Fibroblast of lung (primary cell): ENCODE measurements at places on chromosomes 2 and 18. TPM values are rescaled to one million over a fixed set of nuclear protein-coding genes. Genes with fewer than 3 reads are reported as not detected.
A peak's percentile ranks its signal among the peaks of the same experiment; 100 is the strongest.

The ALK gene
- under 0.01 TPM in 2 replicates for total RNA-seq

- no peaks in the 10 kb centered on the region for H3K27me3 ChIP-seq
- no peak overlapping the region for H3K27ac ChIP-seq
- no peak overlapping the region for H3K4me3 ChIP-seq
- H3K36me3 ChIP-seq: no peaks in the 10 kb centered on the region
- no peak for DNase-seq
- peaks cover 9% of the 10 kb centered on the region for H3K4me1 ChIP-seq
Observed at GRCh38 chr18:58591286-58591685, 37.6 kb downstream of the ALPK2 start.

The MCM6 gene
- total RNA-seq: 8.7 and 11.2 TPM in 2 replicates

The CCDC148 gene
- total RNA-seq: 1.0 and 1.2 TPM in 2 replicates

The PID1 gene
- 8.2 and 29.6 TPM in 2 replicates for total RNA-seq

- no peak overlapping the region for H3K4me3 ChIP-seq
- DNase-seq: no peak
- no peaks in the 10 kb centered on the region for H3K36me3 ChIP-seq
- H3K27me3 ChIP-seq: no peaks in the 10 kb centered on the region
Observed at GRCh38 chr2:121698318-121698930, 38.3 kb downstream of the NIFK start.

GRCh38 chr18:8049147-8049546 is 482.0 kb downstream of the PTPRM start:
- H3K36me3 ChIP-seq: no peaks in the 10 kb centered on the region
- peak; percentile 6 for DNase-seq
- no peaks in the 10 kb centered on the region for H3K27me3 ChIP-seq
- no peak overlapping the region for H3K4me3 ChIP-seq
- H3K27ac ChIP-seq: no peak overlapping the region
- no peaks in the 10 kb centered on the region for H3K4me1 ChIP-seq

DNA sequence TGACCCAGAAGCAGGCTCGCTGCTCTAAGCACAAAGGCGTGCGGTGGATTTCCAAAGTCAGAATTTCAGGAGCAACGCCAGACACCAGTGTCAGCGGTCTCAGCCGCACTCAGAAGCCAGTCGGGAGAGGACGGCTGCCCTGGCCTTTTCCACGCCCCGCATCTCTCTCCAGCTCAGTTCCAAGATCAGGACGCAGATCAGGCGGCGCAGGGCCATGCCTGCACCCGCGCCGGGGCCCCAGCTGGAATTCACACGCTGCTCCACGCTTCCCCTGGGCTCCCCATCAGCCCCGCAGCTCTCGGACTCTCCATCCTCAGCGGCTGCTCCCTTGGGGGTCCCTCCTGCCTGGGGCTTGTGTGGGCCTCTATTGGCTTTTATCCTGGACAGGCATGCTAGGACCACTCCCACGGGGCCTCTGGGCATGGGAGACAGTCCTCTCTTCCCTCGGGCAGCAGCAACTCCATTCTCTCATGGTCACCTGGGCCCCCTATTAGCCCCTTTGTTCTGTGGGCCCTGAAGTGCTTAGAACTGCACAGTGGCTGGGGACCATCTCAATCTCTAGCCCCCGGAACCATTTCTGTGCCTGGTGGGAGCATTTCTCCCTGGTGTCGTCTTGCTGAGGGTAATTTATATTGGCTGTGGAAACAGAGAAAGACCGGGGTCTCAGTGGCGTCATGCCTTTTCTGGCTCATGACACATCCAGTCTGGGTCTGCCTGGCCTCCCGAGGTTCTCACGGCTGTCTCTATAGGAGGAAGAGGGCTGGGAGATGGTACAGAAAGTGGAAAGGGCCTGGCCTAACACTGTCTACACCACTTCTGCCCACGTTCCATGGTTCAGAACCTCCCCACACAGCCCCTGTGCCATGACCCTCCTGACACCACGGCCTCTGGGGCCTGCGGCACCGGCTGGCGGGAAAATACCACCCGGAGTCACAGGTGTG is 14.9 kb upstream of the TMEM18 start:
- no peaks in the 10 kb centered on the region for H3K27me3 ChIP-seq
- H3K27ac ChIP-seq: no peak overlapping the region
- DNase-seq: no peak
- H3K36me3 ChIP-seq: no peaks in the 10 kb centered on the region
